ENCODE measurements at places on chromosomes 5 and 9. TPM values are rescaled to one million over a fixed set of nuclear protein-coding genes. Genes with fewer than 3 reads are reported as not detected.

Gene C1QTNF2
- 3.2 TPM for total RNA-seq

Gene FYB1
- under 0.01 TPM for total RNA-seq

Gene CBY3
- total RNA-seq = not detected

Gene LHX3
- under 0.01 TPM for total RNA-seq

Gene SAXO1
- 0.17 TPM for total RNA-seq

Gene COL27A1
- 3.6 TPM for total RNA-seq

Gene STKLD1
- 1.2 TPM for total RNA-seq

Gene C9
- total RNA-seq = not detected

Gene POLE3
- total RNA-seq = 32.1 TPM

Gene PTPRD
- 13.1 TPM for total RNA-seq

Gene SPTLC1
- 147 TPM for total RNA-seq

Gene ESM1
- total RNA-seq = 3.3 TPM

Gene SPATA31E1
- not detected for total RNA-seq

Gene SARDH
- total RNA-seq = 5.1 TPM

Gene TMEM171
- 1.8 TPM for total RNA-seq

Gene CCL28
- 2.9 TPM for total RNA-seq

Gene IGFBPL1
- not detected for total RNA-seq

Gene FANCC
- total RNA-seq = 5.1 TPM

Gene ZNF462
- 17.0 TPM for total RNA-seq

Gene RANBP17
- 0.83 TPM for total RNA-seq

Gene COL5A1
- 294 TPM for total RNA-seq

Gene DBH
- total RNA-seq = not detected

Gene GMCL2
- not detected for total RNA-seq

Gene ENHO
- not detected for total RNA-seq

Gene IFNK
- not detected for total RNA-seq

Gene DOCK2
- 3.1 TPM for total RNA-seq

Gene DMRTA1
- total RNA-seq = 1.2 TPM

Measured in smooth muscle cell of trachea (primary cell).